Kidney tubule cell (primary cell): ENCODE measurements at places on chromosomes 2 and 18.

GRCh38 chr2:70202236-70202806, 11.5 kb upstream of the C2orf42 start:
- DNase-seq = no peak

DNA sequence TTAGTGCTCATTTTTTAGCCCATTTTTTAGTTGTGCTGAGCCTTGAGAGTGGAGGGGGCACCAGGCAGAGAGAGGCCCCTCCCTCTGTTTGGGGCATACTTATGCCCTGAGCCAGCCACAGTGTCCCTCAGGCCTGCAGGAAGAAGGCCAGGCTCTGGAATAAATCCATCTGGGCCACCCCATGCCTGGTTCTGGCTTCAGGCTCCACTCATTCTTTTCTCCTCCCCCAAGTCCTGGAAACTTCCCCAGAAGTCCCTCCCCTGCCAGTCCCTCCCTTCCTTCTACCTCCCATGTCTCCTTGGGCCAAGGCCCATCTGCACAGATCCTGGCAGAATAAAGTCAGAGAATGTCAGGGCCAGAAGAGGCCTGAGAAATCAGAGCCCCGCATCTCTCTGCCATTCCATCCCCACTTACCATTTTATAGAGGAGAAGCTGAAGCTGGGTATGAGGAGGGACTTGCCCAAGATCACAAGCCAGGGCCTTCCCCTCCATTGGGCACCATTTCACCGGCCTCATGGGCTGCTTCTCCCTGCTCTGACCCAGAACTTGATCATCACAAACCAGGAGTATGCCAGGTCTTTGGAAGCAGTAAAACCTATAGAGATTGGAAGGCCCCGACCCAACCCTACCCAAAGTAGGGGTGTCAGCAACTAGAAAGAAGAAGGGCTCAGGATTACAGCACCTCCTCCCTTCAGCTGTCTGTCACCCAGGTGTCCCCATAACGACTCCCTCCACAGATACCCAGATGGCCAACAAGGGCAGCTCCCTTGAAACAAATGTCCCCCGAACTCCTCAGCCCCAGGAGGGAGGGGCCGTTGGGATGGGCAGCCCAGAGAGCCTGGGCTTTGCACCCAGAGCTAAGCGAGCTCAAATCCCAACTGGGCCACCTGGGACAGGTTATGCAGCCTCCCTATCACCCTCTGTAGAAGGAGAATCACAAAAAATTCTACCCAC, 108.4 kb downstream of the POLR1A start:
- no peak for DNase-seq

GRCh38 chr18:77132369-77133050, at the start of gene MBP:
Gene MBP (minus strand): TSS chr18:77132783. CDS start chr18:77105261, 27,522 bp downstream.
- DNase-seq = peak; percentile 76

DNA sequence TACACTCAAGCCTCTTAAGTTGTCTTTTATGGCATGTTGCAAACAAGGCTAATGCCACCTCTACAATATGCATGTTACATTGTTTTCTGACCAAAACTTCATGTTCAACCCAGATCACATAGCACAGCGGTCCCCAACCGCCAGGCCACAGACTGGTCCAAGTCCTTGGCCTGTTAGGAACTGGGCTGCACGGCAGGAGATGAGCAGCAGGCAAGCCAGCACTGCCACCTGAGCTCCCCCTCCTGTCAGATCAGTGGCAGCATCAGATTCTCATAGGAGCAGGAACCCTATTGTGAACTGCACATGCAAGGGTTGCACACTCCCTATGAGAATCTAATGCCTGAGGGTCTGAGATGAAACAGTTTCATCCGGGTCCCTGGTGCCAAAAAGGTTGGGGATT, 324.8 kb upstream of the CHAC2 start:
- DNase-seq = no peak

- no peak for DNase-seq
Observed at GRCh38 chr18:3305933-3306332, 44.0 kb downstream of the MYL12B start.

DNA sequence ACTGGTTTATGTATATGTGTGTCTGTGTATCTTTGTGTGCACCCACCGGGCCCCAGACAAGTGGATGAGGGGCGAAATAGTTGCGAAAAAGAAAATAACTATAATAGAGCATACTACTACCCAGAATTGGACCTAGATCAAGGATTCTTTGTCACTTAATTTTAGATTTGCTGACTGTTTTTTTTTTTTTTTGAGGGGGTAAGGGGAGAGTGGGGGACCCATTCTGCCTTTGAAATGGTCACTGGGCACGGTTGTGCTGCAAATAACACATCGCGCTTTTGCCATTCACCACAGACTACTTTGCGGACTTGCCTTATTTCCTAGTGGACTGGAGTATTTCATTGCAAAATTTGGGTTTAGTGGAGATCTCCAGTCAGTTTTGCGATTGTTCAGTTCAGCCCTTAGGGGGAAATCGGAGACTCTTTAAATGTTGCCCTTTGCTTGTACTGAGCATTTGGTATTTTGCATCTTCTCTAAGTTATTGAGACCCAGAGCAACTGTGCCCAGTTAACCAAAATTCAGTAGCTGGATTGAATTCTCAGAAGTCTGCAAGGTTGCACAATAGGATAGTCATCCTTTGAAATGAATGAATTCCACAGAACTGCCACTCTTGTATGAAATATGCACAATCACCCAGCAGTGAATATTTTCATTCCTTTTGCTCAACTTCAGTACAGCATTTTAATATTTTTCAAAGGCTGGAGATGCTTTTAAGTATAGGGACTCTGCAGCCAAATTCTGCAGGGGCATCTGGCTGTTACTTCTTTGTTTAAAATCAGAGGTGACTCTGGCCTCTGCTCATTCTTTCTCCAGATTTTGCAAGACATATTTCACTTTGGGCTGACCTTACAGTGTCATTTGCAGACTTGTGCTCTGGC, 2.9 kb downstream of the TRIB2 start:
- no peak for DNase-seq
